ENCODE measurements at places on chromosomes 12 and 14. TPM values are rescaled to one million over a fixed set of nuclear protein-coding genes. Genes with fewer than 3 reads are reported as not detected.

Gene RDH12
- 1.00 TPM for total RNA-seq

Gene KCNH3
- 2.2 TPM for total RNA-seq

Gene B3GNT4
- total RNA-seq = 8.3 TPM

Gene TCL1B
- total RNA-seq = not detected

Gene SLC35E3
- 16.2 TPM for total RNA-seq

Gene PPM1H
- total RNA-seq = 26.5 TPM

Gene CLEC7A
- total RNA-seq = 1.6 TPM

Gene CLEC2D
- 11.4 TPM for total RNA-seq

Gene NRIP2
- total RNA-seq = 1.7 TPM

Data from cerebellum (tissue), 4 donors.